ENCODE measurements at places on chromosomes 11 and 22.

- peak; percentile 60 for DNase-seq
Observed at GRCh38 chr22:40855979-40856512, 393 bp downstream of the ST13 start.

DNA sequence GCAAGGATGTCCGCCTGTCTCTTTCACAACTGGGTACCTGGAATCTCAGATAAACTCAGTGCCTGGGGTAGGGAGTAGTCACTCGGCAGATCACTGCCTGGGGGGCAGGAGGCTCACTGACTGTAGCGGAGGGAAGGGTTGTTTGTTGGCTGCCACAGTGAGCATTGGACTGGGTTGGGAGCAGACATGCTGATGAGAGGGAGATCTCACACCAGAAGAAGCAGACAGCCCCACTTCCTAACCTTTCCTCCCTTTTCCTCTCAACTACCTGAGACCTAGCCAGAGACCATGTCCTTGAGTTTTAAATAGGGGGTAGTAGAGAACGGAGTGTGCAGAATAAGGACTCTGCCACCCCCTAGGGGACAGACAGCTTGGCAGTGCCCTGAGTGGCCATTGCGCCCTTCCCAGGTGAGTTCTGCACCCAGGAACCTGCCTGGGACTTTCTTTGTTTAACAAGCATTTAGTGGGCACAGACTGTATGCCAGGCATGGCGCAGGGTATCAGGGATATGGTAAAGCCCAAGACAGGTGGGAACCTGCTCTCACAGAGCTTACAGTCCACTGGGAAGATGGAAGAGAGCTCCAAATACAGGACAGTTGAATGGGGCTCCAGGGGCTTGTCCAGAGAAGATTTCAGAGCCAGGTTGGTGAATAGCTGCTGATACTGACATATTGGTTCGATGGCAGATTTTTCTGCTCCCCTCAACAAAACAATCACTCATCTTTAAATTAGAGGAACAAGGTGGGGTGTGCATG, 115.7 kb upstream of the NNMT start:
- DNase-seq = peak; percentile 36

DNA sequence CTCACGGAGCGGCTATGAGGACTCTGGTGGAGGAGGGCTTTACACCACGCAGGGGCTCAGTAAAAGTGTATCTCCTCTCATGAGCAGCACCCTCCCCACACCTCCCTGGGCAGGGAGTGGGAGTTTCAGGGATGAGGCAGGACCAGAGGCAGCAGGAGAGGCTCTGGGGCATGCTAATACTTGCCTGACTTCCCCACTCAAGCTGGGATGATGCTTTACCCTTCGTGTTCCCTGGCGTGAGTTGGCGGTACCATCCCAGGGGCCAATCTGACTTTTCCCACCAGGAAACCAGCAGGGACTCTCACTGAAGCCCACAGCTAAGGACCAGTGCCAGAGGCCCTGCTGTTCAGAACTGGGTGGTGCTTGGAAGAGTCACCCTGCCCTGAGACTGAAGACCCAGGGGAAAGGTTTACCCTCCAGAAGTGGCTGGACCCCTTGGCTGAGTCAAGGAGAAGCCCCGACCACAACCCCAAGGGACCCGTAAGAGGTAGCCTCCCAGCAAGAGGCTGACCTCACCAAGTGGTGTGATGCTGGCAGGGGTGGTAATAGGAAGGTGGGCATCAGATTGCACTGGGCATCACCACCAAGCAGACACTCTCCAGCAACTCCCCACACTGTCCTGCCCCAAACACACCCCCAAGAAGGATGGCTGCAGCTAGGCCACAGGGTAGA, 65.6 kb downstream of the THAP12 start:
- no peak for DNase-seq

- no peak for DNase-seq
Observed at GRCh38 chr11:32396331-32396730, 39.0 kb downstream of the WT1 start.

GRCh38 chr11:59555601-59556114, 44.3 kb downstream of the OR4D9 start:
- peak; percentile 78 for DNase-seq

- DNase-seq = no peak
Observed at GRCh38 chr11:120751550-120751949, 240.0 kb downstream of the GRIK4 start.

DNA sequence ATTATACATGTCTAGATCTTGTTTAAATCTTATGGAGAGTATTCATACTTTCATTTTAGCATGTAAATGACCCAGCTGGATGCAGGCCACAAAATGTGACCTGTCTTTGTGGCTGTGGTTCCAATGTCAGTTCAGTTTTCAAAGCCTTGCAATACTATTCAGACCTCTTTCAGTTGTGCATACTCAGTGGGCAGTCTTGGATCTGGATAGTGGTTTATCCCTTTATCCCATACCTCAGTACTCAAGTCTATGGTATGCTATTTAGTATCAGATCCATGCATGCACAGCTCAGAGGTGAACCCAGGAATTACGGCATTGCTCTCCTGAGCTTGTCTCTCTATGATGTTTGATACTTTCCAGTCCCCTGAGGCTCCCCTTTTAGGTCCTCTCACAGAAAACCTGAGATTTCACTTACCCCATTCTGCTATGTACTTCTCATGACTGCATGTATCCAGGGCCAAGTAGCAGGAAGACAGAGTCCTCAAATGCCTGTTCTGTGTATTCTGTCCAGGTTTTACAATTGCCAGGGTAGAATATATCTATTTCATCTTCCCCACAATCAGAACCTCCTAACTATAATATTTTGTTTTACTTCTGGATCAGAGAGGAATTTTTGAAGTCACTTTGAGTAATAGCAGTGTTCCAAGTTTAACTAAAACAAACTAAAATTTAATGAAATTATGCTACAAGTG, 6.9 kb upstream of the P4HA3 start:
- DNase-seq = no peak

GRCh38 chr22:19407649-19408606, 23.6 kb downstream of the HIRA start:
- peak; percentile 79 for DNase-seq

DNA sequence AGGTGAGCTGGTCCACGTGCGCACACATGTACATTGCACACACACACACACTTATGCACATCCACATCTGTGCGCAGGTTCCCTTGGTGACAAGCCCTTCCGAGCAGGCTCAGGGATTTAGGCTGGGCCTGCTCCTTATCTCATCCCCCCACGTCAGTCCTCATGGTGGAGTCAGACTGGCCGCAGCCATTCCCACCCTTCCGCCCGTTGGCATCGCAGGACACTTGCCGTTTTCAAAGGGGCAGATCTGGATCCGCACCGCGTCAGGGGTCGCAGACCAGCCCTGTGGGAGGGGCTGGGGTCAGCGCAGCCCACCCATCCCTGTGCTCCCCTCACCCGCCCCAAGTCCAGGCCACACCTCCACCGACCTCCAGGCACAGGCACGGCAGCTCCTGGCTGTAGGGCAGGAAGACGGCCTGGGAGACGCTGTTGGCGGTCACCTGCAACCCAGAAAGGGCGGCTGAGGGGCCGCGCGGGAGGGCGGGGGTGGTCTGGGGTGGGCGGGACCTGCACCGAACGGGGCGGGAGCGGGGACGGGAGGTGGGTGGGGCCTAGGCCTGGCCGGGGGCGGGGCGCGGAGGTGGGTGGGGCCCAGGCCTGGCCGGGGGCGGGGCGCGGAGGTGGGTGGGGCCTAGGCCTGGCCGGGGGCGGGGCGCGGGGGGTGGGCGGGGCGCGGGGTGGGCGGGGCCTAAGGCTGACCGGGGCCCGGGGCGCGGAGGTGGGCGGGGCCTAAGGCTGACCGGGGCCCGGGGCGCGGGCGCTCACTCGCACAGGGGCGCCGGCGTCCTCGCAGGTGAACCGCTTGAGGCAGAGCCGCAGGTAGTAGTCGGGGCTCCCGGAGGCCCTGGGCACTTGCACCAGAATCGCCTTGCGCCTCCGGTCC, 13.3 kb downstream of the IL17REL start:
- no peak for DNase-seq

Data from NCI-H82 (cell line).